HuH-7 (cell line): ENCODE measurements at places on chromosomes 3 and 15.

GRCh38 chr15:96102631-96103030 lies 227.9 kb upstream of the NR2F2 start:
- DNase-seq: no peak

DNA sequence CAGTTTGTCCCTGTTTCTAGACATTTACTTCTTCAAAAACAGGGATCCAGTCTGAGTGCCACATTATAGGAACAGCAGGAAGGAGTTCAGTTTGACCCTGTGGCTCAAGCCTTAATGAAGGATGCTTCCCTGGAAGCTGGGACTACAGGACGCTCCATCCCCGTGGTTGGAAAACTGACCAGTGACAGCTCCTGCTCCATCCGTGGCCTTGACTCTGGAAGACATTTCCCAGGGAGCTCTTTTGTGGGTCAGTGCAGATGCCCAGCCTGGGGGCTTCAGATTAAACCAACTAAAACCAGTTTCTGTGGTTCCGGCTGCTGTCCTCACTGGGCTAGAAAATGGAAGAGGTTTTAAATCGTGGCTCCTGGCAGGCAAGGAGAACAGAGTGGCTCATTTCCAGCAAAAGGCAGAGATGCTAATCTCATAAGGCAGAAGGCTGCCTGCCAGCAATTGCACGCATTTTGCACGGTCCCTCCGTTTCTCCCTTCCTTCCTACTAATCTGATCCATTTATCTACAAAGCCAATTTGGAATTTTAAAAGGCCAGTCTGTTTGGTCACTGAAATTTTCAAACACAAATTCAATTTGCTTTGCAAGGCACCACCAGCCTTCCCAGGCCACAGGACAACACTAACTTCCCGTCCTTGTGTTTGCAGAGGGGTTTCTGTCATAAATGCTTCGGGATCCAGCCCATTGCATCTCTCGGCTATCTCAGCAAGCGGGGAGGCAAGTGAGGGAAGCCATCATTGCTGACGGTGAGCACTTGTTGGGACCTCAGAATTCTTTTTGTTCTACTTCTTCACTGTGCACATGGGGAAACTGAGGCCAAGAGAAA lies 6.2 kb upstream of the SSUH2 start:
- no peak for DNase-seq

GRCh38 chr3:32175607-32176197 lies 62.8 kb upstream of the CMTM8 start:
- peak; percentile 92 for DNase-seq

DNA sequence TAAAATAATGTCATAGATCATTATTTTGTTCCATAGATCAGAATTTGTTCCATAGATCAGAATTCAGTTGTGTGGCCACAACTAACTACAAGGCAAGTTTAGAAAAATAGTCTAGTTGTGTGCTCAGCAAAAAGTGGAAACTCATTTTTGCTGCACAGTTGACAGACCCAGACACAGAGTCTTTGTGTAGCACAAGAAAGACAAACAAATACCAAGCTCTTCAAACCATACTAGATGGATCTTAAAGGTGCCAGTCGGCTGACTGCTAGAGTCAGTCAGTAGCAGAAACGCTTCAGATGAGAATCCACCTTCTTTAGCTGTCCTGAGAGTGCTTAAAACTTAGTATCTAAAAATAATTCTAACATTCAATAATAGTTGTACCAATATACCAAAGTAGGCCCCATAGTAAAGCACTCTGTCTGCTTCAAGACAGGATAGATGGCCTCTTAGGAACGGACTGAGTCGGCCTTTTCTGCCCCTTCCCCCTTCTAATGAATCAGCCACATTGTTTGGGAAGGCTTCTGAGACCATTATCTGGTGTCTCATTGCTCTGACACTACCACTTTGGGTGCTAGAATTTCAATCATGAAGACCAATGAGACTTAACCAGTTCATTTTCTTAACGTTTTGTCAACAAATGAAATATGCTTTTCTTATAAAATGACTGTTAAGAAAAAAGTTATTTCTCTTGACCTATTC lies 27.7 kb upstream of the SLC4A7 start:
- DNase-seq: no peak
